ENCODE measurements at places on chromosomes 7 and 10.

GRCh38 chr7:142590830-142591457 is 158.3 kb upstream of the PRSS1 start:
- no peak for DNase-seq

DNA sequence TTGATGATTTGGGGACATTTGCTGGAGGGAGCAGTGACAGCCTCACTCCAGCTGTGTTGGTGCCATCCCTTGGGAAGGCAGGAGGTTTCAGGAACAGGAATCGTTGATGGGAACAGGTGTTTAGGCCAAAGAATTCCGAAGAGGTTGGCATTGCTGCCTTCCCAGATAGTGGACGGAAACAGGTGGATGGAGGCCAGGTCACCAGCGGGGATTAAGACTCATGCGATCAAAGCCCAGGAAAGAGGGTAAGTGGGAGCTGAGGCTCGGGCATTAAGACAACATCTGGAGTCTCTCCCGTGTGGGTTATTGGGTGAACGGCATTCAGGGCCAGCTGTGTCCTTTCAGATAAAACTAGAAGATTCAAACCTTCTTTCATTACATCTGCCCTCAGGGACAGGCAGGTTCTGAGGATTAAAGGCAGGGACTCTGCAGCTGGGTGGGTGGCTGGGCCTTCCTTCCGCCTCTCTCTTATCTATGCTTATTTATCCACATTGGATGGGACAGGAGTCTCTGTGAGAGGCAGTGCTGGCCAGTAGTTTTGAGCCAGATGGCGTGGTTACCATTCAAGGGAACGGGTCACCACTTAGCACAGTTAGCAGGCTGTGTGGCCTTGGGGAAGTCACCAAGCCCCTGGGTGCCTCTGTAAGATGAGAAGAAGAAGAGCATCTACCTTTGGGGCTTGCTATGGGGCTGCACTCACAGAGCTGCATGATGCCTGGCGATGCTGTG is 67.6 kb downstream of the INSIG1 start:
- DNase-seq: no peak

GRCh38 chr10:102117391-102118159 is 2.6 kb downstream of the LDB1 start:
- DNase-seq: peak; percentile 73

DNA sequence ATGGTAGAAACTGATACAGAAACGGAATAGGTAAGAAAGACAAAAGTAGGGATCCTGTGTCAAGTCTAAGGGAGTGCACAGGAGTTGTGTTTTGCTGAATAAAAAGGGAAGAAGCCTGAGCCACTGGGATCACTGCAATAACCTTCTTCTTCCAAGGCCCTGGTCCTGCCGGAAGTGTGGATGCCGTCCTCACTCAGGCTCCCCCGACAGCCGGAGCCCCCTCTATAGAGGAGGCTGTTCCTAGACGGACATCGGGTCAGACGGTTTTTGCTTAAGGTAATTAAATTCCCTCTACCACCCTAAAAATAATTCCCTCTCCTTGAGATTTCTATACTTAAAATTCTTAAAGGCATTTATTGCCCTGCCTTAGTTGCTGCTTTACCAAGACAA is 566.9 kb downstream of the PTPRN2 start:
- no peak for DNase-seq

GRCh38 chr7:44188480-44189225 is 586 bp downstream of the GCK start:
- DNase-seq: no peak

DNA sequence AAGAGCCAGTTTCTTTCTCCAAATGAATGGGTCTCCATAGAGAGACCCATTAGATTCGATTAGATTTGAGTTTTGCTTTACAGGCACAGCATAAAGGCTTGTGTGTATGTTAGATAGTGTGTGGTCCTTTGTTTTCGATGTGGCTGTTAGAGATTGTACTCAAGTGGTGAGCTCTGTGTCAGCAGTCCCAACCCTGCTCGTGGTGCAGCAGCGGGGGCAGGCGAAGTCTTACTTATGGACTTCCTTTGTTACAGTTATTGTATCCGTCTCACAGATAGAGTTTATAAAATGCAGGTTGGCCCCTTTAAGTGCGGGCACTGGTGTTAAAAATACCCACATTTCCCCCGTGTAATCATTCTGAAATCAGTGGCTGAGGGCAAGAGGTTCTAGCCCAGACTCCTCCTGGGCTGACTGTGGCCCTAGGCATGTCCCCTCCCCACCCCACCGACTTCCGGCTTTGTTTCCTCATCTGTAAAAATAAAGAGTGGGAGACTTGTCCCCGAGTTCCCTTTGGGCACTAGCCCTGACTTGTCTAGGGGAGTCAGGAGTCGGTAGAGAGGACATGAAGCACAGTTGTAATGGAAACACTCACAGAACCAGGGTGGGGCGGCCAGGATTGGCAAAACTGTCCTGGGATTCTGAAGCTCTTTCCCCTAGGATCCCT is 28.6 kb downstream of the MTURN start:
- DNase-seq: no peak

- no peak for DNase-seq
Measured at GRCh38 chr10:87635498-87636312, 24.0 kb upstream of the PAPSS2 start.

DNA sequence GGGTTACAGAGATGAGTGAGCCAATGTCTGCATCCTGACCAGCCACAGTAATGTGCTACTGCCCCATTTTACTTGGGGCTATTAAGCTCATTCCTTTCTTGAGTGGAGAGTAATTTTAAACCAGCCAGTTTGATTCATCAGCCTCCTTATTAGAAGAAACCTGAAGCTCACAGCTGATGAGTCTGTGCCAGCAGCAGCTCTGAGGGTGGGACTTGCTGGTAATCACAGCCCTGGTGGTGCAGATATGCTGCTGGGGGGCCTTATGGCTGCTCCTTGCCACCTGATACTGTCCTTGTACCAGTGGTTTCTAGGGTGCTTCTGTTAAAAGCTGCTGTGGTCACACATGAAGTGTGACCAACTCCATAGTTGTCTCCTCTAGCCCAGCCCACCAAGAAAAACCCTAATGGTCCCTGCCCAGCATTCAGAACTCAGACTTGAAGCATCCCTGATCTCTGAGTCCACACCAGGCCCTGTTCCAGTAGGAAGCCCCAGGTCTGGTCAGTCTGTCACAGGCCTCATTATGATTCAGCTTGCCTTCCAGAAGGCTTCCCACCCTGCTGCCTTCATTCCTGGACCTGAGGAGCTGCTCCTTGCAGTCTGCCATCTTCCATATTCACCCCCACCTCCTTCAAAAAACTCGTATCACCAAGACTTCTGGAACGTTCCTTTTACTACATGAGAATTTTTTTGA is 28.9 kb upstream of the RBM20 start:
- DNase-seq: no peak

- no peak for DNase-seq
Measured at GRCh38 chr7:98251231-98251600, 816 bp downstream of the TECPR1 start.

GRCh38 chr10:44564790-44565189 is 179.9 kb upstream of the CXCL12 start:
- DNase-seq: no peak

DNA sequence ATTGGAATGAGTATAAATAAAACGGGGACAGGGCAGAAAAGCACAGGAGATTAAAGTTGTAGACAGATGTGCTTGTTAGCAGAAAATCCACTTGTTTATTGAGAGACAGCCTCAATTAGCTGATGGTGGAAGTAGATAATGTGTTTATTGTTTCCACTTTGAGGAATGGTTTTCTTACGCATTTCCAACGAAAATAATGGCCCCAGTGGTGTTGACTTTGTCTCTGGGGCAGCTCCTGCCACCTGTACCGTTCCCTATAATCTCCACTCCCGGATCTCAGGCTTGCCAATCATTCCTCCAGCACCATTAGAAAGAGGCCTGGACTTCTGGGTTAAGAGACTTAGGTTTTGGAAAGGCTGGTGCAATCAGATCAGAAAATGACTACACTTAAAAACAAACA is 638.7 kb downstream of the PARD3 start:
- DNase-seq: no peak

DNA sequence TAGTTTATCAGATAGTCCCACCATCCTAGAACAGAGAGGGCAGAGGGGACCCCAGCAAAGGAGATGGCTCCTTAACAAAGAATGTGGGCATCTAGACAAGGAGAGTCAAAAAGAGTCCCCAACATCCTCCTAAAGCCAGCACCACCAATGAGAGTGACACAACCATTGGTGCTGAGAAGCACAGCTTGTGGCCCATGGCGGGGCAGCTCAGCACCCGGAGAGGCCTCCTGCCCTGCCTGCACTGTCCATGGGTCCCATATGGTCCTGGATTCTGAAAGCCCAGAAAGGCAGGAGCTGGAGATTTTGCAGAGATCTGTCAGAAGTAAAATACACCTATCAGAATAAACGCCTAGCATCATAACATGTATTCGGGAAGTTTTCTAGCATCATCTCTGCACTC is 311.8 kb upstream of the ZNF32 start:
- no peak for DNase-seq

DNA sequence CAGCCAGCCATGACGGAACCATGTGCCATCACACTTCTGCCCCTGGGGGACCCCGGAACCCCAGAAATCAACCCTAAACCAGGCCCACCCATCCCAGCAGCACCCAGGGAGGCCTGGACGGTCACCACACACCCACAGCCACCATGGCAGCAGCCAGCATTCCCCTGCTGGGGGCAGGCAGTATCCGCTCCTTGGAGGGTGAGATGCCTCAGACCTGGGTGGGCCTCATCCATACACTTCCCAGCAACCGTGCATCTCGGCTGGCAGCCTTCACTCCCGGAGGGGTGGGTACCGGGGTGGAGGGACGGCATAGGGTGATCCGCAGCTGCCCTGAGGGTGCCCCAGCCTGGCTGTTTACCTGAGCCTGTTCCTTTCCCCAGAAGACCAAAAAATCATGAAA is 69.1 kb upstream of the FAM20C start:
- no peak for DNase-seq

GRCh38 chr7:6402041-6402440 is 45.7 kb downstream of the DAGLB start:
- no peak for DNase-seq

DNA sequence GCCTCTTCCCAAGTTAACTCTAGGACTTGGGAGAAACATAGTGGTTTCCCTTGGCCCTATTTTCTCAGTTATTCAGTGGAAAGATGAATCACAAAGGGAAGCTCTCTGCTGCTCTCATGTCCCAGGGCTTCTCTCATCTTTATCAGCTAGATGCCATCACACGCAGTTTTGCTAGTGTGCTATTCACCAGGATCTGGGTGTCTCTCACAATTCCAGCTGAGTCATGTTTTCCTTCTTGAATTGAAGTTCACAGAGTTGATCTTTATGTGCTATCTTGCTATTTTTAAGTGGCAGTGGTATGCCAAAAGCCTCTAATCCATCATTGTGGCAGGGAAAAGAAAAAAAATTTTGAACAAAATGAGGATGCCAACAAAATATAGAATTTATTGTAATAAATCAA is 101.3 kb downstream of the TWIST1 start:
- DNase-seq: no peak

- no peak for DNase-seq
Measured at GRCh38 chr10:57992321-57993077, 275.2 kb downstream of the IPMK start.

GRCh38 chr10:109851616-109852474 is 71.5 kb downstream of the XPNPEP1 start:
- no peak for DNase-seq

Data from hypothalamus (tissue), 51 donors.